ENCODE measurements at places on chromosomes 5 and 9.

DNA sequence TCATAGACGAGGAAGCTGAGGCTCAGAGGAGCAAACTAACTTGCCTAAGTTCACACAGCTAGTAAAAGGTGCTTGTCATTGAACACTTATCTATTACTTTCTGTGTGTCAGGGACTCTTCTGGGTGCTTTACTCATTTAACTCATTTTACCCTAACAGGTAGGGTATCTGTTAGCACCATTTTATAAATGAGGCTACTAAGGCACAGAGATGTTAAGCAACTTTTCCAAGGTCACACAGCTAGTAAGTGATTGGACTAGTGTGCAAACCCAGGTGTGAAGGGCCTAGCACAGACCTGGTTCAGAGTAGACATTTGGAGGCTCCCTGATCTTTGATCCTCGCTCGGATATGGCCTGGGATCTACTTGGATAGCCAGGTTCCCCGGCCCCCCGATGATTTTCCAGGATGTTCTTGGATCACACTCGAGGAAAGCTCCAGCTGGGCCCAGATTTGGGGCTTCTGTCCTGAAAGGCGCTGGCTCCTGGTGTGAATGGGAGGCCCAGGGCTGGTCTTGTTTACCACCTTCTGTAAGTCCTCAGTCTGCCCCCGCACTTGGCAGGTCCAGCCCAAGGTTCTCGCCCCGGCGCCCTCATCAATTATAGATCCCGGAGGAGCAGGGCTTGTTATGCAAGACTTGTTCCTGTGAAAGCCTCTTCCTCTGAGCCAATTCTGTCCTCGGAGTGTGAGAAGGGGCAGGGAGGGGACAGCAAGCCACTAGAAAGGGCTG lies 37.5 kb downstream of the GSN start:
- no peak for DNase-seq

GRCh38 chr5:32030222-32030621 lies 143.9 kb downstream of the GOLPH3 start:
- no peak for DNase-seq

- DNase-seq = no peak
Measured at GRCh38 chr5:133942614-133943474, 25.6 kb downstream of the C5orf15 start.

- no peak for DNase-seq
Measured at GRCh38 chr5:73300337-73301207, 127.6 kb downstream of the TMEM174 start.

Data from kidney tubule cell (primary cell).